ENCODE measurements at places on chromosomes 1 and 21. TPM values are rescaled to one million over a fixed set of nuclear protein-coding genes. Genes with fewer than 3 reads are reported as not detected.

Gene PLPP3
- 2.2 TPM for total RNA-seq

Gene ZFP69B
- total RNA-seq: 1.6 TPM

Gene RNF186
- total RNA-seq: not detected

Gene HAO2
- 0.13 TPM for total RNA-seq

Gene CFHR1
- total RNA-seq: not detected

Gene NHLH1
- total RNA-seq: not detected

Gene DMBX1
- total RNA-seq: not detected

Gene RAB3B
- 3.4 TPM for total RNA-seq

Gene BSND
- total RNA-seq: not detected

Gene S100A7A
- not detected for total RNA-seq

GRCh38 chr21:45283035-45283610 is 4.6 kb downstream of the POFUT2 start:
- no peak for DNase-seq

DNA sequence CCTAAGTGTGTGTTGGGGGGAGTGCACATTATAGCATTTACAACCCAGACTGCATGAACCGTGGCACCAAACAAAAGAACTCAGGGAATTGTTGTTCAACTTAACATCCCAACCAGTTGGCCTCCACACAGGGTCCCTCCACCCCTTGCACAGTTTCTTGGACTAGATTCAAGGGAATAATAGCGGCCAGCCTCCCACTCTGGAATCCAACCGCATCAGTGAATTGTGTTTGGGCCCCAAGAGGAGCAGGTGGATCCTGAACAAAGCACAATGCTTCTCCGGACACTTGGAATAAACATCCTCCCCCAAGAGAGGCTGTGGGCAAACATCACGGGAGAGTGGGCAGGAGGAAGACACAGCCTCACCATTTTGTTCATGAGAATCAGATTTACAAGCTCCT is 18.2 kb downstream of the CD34 start:
- no peak for DNase-seq

DNA sequence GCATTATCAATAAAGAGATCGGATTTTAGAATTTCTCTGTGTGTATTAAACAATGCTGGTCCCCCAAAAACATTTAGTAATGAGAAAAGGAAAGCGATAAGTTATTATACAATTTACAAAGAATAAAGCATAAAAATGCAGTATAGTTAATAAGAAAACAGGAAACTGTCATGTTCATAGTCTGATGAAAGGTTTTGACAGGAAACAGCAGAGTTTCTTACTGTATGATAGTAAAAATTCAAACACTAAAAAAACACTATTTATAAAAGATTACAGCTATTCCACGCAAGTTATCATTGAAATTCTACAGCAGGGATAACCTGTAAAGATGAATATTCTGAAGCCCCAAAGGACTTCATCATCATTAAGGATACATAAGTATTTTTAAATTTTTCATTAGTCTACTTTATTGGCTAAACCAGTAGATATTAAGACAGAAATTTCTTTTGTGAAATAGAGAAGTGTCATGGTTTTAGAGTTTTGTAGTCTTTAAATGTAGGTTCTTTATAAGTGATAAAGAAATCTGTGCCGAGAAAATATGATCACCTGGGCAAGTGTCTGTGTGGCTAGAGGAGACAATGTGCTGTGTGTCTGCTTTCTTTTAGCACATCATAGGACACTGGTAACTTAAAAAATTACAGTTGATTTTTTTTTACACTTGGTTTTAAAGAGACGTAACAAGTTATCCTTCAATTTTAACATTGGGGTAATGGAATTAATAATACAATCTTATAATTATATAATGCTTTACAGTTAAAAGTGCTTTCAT is 49.7 kb upstream of the GFI1 start:
- no peak for DNase-seq

DNA sequence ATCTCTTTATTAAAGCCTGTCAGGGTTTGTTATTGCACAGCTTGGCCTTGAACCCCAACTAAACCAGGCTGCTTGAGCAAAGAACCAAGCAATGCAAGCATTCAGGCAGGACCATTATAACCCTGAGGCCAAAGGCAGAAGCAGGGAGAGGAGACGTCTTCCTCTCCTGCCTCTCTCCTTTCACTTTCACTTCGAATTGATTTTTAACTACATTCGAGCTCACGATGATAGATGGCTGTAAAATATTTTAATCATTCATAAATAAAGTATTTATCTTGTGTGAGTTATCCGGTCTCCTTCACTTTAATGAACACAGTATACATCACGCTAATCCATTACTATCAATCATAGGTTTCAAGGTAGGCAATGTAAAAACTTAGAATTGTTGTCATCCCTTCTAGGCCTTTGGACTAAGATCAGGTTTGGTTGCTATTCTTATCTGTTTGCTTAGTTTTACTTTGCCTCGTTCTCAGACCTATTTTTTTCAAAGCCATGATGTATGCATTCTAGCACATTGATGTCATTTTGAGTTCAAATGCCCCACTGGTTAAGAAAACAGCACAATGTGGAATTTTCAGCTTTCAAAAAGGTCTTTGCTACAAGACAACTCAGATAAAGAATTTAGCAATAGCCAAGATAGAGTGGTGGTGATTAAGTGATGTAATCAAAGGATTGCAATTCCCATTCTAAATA is 480.2 kb upstream of the RUNX1 start:
- DNase-seq: peak; percentile 8

- no peak for DNase-seq
Measured at GRCh38 chr1:223479718-223480425, 86.7 kb downstream of the CCDC185 start.

GRCh38 chr1:192475970-192476369 is 99.6 kb upstream of the RGS1 start:
- no peak for DNase-seq

- DNase-seq: no peak
Measured at GRCh38 chr1:224159541-224159940, 23.5 kb upstream of the DEGS1 start.

DNA sequence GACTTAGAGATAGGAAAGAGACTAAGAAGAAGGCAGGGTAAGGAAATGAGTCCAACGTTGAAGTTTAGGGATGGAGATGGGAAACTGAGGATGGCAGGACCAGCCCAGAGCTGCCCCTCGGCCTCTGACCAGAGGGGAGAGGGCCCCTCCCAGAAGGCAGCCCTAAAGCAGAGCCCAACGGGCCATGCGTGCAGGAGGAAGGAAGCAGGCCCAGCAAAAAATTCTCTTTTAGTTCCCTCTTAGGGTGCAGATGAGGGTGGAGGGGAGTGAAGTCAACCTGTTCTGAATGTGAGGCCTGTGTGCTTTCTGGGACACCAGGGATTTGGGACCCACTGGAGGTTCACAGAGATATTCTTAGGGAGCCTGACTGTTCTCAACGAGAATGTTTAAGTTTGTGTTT is 225.4 kb downstream of the RHOU start:
- DNase-seq: no peak

DNA sequence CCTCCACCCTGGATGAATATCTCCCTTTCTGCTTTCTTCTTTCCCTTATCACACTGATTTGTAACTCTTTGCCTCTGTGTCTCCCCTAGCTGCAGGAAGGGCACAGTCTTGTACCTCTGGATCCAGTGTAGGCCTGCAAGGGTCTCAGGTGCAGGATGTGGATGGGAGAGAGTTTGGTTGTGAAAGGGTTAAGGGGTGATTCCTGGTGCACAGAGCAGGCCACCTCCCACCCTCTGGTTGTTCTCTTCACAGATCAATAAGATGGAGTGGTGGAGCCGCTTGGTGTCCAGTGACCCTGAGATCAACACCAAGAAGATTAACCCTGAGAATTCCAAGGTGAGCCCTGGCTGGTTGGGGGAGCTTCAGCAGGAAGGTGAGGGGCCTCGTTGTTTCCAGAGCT is 15.1 kb downstream of the KDF1 start:
- no peak for DNase-seq

GRCh38 chr1:174720618-174721017 is 272.9 kb downstream of the GPR52 start:
- DNase-seq: no peak

DNA sequence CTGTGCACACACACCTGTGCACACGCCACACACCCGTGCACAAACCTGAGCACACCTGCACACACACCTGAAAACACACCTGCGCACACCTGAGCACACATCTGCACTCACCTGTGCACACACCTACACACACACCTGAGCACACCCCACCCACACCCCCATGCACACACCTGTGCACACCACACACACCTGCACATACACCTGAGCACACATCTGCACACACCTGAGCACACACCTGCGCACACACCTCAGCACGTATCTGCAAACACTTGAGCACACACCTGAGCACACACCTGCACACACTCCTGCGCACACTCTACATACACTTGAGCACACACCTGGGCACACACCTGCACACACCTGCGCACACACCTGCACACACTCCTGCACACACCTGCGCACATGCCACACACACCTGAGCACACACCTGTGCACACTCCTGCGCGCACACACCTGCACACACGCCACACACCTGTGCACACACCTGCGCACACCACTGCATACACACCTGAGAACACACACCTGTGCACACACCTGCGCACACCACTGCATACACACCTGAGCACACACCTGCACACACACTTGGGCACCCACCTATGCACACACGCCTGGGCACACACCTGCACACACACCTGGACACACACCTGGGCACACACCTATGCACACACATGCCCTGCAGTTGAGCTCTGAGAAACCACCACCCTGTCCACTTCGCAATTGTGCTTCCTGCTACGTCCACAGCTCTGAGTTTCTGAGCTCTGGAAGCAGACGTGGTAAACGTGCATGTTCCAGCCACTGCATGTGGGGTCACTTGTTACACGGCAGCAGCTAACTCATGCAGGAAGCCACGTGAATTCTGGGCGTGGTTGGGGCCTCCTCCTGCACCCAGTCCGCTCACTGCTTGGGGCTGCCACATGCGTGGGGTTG is 8.0 kb upstream of the C1orf159 start:
- DNase-seq: no peak

DNA sequence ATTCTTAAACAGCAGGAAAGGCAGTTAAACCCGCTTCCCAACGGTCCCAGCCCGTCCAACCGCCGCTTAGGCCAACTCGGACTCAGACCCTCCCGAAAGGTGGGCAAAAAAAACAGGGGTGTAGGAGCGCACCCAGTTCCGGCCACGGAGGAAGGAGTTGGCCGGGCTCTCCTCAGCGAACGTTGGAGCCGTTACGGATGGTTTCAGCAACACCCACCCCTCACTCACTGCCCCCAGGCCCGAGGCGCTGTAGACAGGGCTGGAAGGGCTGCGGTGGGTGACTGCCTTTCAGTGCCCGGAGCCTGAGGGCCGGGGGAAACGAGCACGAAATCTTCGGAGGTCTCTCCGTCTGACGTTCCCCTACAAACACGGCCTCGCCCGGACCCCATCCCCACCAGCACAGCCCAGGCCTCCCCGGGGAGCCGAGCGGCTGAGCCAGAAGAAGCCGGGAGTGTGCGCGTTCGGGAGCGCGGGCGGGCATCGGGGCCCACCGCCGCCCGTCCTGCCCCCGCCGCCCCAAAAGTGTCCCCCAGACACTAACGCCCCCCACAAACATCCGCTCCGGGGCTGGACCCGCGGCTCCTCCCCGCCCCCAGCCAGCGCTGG is 1.3 kb downstream of the KDM5B start:
- DNase-seq: no peak

DNA sequence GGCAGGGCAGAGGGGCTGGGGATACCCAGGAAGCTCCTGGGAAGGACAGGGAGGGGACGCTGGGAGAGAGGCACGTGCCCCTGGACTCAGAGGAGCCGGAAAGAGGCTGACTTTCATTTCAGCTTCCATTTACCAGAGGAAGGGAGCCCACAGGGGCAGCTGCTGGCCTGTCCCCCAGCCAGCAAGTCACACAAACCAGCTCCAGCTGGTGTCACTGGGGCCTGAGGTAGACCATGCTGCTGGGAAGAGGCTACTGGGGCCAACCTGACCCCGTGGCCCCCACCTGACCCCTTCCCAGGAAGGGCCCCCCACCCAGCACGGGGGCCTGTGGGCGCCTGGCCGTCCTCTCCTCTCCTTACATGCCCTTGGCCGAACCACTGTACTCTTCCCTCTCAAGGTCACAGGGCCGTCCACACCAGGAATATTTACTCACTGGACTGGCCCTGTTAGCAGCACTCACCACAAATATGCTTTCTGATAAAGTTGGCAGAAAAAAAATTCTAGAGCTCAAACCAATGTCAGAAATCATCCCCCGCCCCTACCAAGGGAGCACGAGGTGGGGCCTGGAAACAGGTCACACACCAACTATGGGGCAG is 110.5 kb downstream of the CASZ1 start:
- no peak for DNase-seq

DNA sequence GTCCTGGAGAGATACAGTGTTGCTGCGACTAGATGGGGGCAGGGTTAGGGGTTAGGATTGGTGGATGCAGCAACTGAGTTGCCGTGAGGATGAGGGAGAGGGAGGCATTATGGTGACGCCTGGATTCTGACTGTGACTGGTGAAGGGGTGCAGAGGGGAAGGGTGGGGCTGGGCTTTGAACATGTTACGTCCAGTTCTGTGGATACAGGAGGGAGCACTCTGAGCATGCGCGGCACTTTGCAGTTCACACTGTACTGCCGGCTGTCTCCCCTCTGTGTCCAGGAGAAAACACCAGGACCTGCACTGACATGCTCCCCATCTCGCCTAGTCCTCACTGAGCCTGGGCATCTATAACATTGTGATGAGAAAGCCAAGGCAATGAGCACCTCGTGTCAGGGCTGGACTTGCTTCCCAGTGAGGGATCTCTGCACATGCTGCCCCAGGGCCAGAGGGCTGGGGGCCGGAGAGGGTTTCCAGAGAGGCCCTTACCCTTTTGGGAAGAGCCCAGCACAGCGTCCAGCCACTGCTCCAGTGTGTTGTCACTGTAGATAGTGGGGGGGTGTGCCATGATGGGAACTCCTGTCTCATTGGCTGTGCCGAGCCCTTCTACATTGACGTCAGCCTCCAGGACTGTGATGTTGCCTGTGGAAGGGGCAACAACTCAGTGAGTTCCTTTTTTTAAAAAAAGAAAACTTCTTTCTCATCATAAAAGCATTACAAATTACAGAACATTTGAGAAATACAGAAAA is 7.6 kb downstream of the FAM151A start:
- DNase-seq: peak; percentile 95

- DNase-seq: peak; percentile 61
Measured at GRCh38 chr1:116972674-116973030, 28.9 kb upstream of the CD101 start.

GRCh38 chr1:154219541-154219940 is 1.2 kb upstream of the UBAP2L start:
- no peak for DNase-seq

- no peak for DNase-seq
Measured at GRCh38 chr1:3597599-3597964, 13.7 kb downstream of the MEGF6 start.

GRCh38 chr1:9152535-9152934 is 23.6 kb upstream of the GPR157 start:
- DNase-seq: no peak

GRCh38 chr1:60502506-60502905 is 428.9 kb upstream of the C1orf87 start:
- DNase-seq: no peak

DNA sequence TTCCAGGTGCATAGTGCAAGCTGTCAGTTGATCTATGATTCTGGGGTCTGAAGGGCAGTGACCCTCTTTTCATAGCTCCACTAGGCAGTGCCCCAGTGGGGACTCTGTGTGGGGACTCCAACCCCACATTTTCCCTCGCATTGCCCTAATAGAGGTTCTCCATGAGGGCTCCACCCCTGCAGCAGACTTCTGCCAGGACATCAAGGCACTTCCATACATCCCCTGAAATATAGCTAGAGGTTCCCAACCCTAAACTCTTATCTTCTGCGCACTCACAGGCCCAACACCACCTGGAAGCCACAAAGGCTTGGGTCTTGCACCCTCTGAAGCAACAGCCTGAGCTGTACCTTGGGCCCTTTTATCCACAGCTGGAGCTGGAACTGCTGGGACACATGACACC is 65.7 kb upstream of the PKN2 start:
- DNase-seq: no peak
